ENCODE measurements at places on chromosomes 2 and 18.

GRCh38 chr2:194824450-194824849 is 832.6 kb upstream of the SLC39A10 start:
- DNase-seq: no peak

DNA sequence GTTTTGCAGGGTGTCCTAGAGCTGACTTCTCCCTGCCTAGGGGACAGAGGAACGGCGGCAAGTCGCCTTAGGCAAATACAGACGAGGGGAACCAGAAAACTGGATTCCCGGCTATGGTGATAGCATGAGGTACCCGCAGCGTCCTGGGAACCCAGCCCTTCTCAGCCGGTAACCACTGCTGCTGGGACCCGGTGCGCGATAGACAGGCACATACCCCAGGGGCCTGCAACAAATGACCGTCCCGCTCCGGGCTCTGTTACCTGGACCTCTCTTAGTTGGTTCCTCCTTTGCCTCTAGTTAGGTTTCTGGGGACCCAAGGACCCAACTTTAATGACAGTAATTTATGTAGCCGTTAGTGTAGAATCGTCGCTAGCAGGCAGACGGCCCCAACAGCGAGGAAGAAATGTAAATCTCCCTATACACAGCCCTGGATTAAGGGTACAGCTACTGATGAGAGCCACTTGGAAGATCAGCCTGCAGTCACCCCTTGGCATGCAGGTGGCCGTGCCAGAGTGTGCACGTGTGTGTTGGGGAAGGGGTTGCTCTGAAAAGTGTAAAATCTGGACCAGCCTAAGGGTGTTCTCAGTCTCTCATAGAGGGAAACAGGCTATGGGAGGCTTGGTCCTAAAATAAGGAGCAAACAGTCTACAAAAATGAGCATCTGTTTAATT is 819 bp upstream of the SERPINE2 start:
- DNase-seq: no peak

- no peak for DNase-seq
These were observed 545 bp upstream of the CDCA7 start for GRCh38 chr2:173354073-173354581.

DNA sequence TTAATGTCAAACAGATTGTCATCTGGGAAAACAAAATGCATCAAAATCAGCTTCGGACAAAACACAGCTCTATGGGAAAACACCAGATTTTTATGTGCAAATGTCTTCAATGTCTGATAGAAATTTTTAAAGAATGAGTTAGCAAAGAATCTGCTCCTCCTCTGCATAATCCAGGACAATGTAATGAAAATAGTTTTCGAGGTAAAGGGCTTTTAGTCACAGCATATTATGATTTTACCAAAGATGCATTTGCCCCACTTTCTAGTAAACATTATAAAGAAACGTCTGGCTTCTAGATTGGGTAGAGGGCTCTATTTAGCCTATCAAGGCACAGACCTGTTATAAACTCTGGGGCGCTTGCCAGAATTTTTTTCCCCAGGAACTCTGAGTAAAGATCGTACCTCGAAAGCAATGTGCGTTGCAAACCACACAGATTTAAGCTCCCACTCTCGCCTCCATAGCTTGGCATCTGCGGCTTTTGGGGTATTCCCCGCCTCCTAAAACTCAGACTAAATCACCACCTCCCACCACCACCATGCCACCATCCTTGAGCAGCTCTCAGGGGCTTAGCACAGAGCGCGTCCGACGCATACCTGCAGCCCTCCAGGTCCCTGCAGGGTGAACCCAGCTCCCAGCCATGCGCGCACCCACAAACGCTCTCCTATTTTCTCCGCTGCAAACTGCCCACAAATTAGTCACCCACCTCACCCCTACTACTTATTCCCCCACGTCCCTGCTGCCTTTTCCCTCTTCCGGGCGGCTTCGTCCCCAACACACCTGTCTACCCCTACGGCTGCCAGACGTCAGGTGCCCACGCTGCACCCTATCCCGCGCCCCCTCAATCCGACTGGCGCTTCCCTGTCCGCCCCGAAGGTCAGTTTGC is 829 bp downstream of the ACVR1C start:
- DNase-seq: peak; percentile 51
